Left cardiac atrium (tissue), 4 donors: ENCODE measurements at places on chromosomes 7 and 10.
A peak's percentile ranks its signal among the peaks of the same experiment; 100 is the strongest.

- DNase-seq = no peak
These were observed 27.6 kb upstream of the LAMB4 start for GRCh38 chr7:108157606-108158335.

DNA sequence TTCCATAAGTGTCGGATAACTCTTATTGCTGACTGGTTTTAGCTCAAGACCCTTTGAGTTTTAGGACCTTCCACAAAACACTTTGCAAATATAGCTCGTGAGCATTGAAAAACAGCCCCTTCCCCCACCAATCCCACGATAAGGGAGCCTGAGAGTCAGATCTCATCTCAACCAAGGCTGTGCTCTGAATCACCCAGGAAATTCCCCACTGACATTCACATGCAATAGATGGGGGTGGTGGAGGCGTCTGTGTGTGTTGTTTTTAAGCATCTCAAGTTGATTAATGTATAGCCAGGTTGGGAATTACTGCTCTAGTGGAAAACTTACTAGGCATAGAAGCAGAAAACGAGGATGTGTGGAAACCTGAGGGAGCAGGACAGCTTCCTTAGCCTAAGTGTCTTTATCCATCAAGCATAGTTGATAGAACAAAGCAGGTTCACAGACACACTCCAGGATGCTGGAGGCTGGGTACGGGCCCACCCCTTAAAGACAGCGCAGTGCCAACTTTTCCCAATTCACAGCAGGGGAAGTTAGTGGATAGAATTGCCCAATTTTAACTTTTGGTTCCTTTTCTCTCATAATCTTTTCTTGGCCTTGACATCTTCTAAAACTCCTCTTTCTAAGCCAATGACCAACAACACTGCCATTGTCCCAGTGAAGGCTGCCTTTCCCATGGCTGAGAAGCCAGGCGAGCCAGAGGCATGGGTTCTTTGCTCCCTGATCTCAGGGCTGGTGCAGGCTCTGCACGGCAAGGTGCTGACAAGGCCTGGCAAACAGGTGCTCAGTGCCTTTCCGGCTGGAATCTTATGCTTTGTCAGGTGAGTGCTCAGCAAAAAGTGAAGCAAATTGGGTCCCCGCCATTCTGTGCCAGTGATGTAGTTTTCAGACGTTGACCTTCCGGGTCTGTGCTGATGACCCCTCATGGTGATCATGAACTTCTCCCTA, 98.5 kb upstream of the INSIG1 start:
- no peak for DNase-seq

DNA sequence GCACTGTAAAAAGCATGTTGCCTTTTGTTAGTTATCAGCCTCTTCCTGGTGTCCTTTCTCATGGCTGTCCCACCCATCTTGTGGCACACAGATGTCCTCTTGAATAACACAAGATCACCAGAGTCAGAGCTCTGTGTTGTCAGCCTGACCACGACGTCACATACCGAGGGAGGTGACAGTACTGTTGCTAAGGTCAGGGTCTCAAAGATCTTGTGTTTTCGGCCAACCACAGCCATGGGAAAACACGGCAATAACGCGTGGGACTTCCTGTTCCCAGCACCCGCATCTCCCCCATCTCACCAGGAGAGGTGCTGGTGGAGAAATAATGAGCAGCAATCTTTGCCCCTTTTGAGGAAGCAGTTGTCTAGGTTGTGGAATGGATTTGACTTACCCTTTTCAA, 40.4 kb downstream of the NPVF start:
- DNase-seq = no peak

- no peak for DNase-seq
These were observed 76.5 kb upstream of the DDC start for GRCh38 chr7:50641442-50642405.

DNA sequence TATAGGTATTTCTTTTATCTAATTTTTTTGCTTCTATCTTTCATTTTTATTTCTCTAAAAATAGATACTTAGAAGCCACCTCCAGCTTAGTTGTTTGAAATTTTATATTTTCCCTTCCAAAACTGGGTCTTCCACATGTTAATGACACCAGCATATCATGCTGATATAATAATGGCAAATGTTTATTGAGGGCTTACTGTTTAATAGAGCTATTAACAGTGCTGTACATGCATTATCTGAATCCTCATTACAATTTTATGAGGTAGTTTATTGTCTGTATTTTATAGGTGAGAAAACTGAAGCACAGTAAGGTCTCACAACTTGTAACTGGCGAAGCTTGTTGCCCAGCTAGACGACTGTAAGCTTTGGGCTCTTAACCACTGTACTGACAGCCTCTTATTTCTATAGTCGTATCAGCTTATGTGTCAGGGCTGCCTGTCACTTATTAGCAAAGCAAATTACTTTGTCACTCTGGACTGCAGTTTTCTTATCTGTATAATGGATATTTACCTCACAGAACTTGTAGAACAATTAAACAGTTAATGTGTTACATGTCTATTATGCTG, 51.2 kb downstream of the ANKIB1 start:
- DNase-seq = no peak

- no peak for DNase-seq
These were observed 43.8 kb upstream of the CSTF2T start for GRCh38 chr10:51743146-51743545.

- no peak for DNase-seq
These were observed 11.7 kb downstream of the FBXW4 start for GRCh38 chr10:101683276-101683675.

GRCh38 chr10:131204406-131205152, 106.9 kb downstream of the TCERG1L start:
- DNase-seq = peak; percentile 6

GRCh38 chr10:32402499-32402898, 43.4 kb upstream of the CCDC7 start:
- no peak for DNase-seq

DNA sequence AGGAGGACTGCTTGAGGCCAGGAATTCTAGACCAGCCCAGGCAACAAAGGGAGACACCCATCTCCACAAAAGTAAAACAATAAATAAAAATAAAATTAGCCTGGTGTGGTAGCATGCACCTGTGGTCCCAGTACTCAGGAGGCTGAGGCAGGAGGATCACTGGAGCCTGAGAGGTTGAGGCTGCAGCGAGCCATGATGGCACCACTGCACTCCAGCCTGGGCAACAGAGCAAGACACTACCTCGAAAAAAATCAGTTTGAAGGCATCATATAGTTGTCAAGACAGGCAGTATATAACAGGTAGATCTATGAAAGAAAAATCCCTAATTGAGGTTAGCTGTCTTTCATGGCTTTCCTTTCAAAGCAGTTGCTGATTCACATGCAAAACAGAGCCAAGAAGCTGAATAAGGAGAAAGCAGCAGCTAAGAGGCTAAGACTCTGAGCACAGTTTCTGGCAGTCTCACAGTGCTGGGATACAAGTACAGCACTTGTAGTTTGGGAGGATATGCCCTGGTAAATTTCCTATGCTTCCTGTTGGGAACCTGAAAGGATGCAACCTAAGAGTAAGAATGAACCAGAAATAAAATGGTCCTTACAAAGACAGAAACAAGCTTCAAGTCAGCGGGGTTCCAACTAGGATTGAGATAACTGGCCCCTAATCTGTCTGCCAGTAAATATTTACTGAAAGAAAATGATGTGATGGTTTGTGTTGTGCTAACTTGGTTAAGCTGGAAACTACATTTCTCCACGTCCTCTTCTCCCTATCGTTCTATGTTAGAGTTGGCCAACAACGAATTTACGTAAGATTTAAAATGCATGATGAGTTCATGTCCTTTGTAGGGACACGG, 368.5 kb upstream of the HPS1 start:
- DNase-seq = no peak

- peak; percentile 38 for DNase-seq
These were observed 37.0 kb downstream of the TBC1D12 start for GRCh38 chr10:94439275-94439861.

GRCh38 chr10:64215088-64215487, 693.9 kb downstream of the REEP3 start:
- DNase-seq = no peak

DNA sequence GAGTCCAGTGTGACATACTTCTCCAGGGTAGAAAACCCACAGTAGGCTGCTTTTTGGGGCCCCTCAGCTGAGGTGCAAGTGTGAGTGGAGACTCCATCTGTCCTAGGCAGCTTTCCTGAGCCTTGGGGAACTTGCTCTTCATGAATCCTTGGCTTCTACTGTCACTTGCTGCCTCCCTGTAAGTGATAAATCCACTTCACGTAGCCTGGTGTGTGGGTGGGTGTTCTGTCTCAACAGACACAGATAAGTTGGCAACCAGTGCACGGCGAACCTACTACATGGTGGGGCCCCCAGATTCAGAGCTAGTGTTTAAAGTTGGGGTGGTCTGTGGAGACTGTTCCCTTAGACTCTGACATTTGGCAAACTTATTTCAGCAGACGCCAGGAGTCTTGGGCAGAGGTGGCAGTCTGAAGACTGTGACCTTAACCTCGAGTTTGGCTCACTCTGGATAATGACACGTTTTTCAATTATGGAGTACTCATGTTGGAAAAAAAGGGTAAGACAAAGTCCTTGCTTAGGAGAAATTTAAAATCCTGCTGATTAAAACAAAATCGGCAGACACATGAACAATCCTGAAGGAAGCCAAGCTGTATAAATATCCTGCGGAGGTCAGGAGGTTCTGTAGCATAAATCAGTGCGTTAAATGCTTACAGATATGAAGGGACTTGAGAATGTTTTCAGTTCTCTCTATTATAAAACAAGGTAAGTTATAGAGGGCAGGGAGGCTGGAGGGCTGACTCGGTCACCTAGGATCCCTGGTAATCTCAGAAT, 376.9 kb downstream of the PHTF2 start:
- no peak for DNase-seq

DNA sequence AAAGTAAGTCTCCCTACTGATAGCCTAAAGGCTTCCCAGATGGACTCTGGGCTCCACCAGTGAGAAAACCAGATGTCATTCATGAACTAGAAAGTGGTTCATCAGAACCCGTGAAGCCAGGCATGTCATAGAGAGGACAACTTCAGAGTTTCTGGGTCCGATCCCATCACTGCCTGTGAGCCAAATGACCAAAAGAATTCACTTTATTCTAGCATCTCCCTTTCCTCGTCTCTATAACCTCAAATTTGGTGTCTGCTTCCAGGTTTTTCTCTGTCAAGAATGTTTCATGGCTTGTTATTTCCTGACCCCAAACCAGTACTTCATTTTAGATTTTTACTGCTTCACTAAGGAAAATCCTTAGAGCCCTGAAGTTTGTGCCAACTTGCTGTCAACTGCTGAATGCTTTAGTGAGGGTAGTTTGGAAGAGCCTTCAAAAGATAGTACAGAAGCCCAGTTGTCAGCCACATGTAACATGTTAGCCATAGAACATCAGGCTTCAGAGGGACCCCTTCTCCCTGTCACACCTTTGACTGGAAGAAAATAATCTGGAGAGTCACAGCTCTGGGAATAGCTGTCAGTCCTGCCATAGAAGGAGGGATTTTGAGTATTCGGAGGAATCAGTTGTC, 34.0 kb downstream of the ITGB8 start:
- DNase-seq = no peak

GRCh38 chr7:151064993-151065392, 5.6 kb downstream of the SLC4A2 start:
- no peak for DNase-seq

DNA sequence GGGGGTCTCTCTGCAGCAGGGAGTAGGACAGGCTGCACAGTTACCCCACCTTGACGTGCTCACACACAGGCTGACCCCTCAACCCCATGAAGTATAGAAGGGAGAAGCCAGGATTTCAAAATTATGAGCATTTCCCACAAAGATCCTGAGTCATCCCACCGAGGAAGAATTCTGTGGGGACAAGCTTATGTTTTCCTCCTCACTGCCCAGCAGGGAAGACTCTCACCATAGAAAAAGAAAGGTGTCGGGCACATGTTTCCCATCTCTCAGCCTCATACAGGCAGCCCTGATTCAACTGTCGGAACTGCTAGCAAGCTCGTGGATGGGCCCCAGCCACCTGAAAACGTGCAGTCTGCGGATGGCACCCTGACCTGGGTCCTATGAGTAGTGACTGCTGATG, 499.7 kb upstream of the MKI67 start:
- DNase-seq = no peak

DNA sequence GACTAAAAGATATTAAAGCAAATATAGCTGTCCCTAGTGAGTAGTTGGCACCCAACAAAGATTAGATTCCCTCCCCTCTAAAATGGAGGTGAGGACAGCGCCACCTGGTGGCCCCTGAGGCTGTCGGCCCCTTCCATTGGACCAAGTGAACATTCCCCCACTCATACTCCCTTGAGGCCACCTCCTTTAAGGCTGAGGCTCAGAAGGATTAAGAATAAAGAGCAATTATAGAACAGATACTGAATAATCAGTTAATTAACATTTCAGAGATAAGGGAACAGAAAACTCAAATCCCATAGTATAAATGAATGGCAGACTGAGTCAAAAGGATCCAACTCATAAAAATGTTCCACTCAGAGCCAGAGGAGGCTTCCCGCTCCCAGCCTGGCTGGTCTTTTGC, 130.4 kb upstream of the GHITM start:
- DNase-seq = peak; percentile 29

GRCh38 chr7:3453398-3453797, 152.3 kb downstream of the SDK1 start:
- no peak for DNase-seq

DNA sequence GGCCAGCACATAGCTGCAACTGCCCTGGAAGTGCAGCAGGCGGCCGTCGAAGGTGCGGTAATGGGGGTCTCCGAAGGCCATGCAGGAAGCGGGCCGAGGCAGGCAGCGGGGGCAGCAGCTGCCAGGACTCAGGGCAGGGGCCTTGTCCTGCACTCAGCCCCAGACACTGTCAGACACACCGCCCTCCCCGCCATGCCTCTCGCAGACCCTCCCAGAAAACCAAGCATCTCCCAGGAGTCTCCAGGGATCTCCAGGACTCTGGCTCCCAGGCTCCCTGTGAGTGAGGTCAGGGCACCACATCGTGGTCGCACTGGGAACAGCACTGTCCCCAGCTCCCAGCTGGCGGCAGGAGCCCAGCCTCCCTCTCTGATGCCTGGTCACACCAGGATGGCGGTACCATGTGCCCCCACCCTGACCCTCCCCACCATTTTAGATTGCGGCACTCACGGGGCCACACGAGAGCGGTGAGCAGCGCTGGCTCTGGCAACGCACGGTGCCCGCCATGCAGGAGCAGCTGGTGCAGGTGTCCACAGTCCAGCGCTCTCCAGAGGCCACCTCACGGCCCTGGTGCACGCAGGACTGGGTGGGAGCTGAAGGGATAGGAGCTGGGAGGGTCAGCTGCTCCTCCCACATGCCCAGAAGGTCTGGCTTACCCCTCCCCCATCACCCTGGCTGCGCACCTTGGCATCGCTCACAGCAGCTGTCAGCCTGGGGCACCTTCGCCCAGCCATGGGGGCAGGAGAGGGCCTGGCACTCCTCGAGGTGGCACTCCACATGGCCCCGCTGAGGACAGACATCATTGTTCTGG, 17.5 kb downstream of the ATP6V1F start:
- peak; percentile 64 for DNase-seq

- DNase-seq = no peak
These were observed 56.9 kb downstream of the NEUROG3 start for GRCh38 chr10:69516316-69516715.

DNA sequence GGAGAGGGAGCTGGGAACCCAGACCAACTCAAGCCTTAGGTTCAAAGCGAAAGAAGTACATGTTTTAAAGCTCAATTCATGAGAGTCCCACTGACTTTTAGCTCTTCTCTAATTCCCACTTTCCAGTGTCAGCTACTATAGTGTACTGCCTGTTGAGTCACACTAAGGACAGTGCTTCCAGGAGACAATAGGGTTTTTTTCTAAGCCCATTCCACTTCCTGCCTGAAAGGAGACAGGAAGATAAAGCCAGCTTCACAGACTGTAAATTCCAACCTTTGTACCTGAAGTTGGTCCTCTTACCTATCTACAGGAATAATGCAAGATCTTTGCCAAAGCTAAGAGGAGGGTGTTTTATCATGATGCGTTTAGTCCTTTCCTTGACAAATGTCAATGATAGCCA, 4.4 kb downstream of the MSRB2 start:
- no peak for DNase-seq
